Stimulated activated CD4-positive, alpha-beta T cell treated with anti-CD3 and anti-CD28 coated beads, TNF-alpha, amount 100 ng/mL, for 48 hours (primary cell): ENCODE measurements at places on chromosomes 11 and 22.

GRCh38 chr22:26095256-26095956, 73.9 kb upstream of the SEZ6L start:
- no peak for DNase-seq

- DNase-seq = no peak
These were observed 32.8 kb upstream of the SLC22A12 start for GRCh38 chr11:64558065-64558745.

DNA sequence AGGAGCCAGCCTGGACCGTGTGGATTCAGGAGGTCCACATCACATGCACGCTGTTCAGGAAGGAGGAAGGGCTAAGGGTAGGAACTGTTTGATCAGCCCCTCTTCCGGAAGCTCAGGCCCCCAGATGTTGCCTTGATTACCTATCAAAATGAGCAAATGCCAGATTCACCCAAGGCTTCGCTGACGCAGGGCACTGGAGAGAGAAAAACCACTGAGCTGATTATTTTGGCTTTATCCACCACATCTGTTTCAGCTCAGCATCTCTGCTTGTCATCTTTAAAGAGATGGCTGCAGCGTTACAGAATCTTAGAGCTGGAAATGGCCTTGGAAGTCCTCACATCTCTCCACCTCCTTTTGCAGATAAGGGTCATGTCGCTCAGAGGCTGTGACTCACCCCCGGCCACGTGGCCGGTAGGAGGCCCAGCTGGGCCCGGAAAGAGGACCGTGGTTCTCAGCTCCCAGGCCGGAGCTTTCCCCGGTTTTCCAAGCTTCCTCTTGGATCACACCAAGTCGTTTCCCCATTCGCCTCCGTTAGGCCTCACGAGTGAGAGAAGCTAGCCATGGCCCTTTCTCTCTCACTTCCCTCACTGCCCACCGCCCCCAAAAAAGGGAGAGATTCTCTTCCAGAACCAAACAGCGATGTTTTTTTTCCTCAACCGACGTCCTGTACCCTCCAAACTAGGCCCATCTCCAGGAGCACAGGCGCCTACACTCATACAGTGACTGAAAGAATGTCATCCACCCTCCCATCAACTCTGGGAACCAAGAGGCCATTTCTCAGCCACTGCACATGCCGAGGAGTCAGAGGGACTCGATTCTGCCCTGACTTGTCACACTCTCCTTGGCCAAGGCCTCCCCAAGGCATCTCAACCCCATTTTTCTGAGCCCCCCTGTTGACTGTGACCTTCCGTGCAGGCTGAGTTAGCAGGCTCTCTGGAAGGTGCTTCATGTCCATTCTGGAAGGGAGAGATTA, 37.6 kb downstream of the LIF start:
- no peak for DNase-seq

DNA sequence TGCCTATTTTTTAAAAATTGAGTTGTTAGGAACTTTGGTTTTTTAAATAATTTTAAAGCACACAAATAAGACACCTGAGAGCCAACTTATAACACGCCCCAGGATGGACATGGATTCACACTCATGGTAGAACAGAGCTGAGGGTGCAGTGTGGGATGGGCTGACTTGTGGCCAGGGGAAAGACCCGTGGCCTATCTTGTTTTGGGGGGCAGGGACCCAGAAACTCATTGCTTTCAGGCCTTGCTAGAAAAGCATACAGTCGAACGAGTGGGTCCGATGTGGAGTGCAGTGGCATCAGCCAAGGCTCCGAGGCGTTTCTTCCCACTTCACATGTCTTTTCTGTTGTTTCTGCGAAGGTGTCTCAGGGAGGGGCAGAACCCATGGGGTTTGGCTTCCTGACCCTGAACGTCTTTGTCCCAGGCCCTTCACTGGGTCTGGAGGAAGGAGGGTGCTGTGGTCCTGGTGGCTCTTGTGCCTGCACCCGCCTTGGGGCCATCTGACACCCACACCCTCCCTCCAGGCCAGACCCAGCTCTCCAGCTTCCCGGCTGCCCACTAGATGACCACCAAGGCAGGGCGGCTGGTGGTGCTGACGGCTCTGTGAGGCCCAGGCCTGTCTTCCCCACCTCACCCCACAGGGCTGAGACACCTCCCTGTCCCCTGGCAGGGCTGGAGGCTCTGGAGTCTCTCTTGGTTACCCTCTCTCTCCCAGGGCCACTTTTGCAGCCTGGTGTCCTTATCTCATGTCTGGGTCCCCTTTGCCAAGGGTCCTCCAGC, 120.8 kb downstream of the KCNQ1 start:
- no peak for DNase-seq

- DNase-seq = no peak
These were observed 56.3 kb upstream of the ZBTB44 start for GRCh38 chr11:130370845-130371590.

DNA sequence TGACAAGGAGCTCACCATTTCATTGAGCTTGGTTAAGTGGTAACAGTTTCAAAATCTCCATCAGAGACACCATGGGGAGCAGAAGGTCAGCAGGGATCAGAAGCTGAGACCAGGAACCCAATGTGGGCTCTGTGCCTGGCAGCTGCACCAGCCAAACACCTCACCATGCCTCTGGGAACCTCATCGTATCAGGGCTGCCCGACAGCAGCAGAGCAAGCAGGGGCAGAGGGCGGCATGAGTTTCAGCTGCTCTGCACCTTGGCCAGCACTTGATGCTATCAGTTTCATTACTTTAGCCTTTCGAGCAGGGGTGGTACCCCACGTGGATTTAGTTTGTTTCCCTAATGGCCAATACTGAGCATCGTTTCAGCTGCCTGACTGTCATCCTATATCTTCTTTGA, 77.8 kb downstream of the DGCR2 start:
- no peak for DNase-seq
